ENCODE measurements at places on chromosomes 1 and 21. TPM values are rescaled to one million over a fixed set of nuclear protein-coding genes. Genes with fewer than 3 reads are reported as not detected.

DNA sequence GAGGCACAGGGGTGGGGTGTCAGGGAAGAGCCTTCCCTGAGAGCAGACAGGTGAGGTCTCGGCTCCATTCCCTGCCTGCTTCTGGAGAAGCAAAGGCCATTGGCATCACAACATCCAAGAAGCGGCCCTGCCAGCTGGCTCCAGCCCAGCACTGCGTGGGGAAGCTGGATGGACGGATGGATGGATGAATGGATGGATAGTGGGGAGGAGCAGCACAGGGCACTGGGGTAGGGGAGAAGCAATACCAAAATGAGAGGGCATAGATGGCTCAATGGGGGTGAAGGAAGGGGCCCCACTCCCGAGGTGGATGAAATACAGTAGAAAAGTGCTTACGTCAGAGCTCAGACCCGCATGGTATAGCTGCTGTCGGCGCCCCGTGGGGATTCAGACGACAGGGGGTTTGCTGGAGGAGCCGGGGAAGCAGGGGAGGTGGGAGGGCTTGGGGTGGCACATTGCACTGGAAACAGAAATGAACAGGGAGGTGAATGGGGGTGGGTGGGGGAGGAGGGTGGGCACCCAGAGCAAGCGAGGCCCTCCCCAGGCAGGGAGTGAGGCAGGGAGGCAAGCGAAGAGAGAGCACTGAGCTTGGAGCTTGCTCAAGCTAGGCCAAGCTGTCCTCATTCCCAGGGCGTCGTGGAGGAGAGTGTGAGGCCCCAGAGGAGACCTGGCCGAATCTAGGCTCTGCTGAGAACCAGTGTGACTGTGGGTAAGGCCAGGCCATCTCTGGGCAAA lies 9.5 kb upstream of the GOLT1A start:
- DNase-seq = no peak

GRCh38 chr1:115506924-115507589 lies 134.7 kb upstream of the VANGL1 start:
- no peak for DNase-seq

LHX4 gene
- not detected for total RNA-seq

DNA sequence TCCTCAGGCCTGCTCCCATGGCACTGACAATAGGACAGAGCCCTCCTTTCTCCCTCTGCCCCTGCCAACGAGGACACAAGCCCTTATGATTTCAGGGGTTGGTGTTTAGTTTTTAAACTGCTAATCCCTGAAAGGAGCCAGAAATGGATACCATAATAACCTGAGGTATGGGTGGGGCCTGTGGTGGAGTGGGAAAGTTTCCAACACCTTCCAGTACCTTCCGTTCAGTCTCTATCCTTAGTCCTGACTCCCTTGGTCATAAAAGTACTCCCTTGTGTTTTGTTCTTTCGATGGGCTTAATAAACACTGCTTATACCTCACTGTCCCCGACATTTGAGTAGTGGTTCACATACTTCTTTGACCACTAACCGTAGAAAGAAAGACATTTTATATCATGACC lies 141.8 kb upstream of the MAGI3 start:
- no peak for DNase-seq
